Activated T-cell treated with anti-CD3 and anti-CD28 coated beads for 4 hours (primary cell): ENCODE measurements at places on chromosomes 2 and 18.

GRCh38 chr2:160534249-160534648, 40.6 kb upstream of the RBMS1 start:
- DNase-seq = no peak

DNA sequence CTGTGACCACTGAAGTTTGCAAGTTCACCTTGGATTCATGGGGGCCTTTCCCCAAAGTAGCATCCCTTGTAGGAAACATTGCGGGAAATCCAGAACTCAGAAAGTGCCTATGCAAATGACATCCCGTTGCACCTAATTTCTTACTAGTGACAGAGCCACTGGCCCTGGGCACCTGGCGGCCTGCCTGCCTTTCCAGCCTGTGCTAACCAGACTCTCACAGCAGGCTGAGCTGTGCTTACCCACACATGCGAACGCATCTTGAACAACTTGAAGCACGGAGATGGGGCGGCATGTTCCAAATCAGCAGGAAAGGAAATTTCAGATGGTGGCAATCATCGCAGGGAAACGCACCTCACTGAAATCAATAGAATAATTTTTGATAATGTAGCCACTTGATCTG, 405.8 kb downstream of the TMEM182 start:
- no peak for DNase-seq

GRCh38 chr2:150526827-150527226, 39.4 kb upstream of the RND3 start:
- no peak for DNase-seq

DNA sequence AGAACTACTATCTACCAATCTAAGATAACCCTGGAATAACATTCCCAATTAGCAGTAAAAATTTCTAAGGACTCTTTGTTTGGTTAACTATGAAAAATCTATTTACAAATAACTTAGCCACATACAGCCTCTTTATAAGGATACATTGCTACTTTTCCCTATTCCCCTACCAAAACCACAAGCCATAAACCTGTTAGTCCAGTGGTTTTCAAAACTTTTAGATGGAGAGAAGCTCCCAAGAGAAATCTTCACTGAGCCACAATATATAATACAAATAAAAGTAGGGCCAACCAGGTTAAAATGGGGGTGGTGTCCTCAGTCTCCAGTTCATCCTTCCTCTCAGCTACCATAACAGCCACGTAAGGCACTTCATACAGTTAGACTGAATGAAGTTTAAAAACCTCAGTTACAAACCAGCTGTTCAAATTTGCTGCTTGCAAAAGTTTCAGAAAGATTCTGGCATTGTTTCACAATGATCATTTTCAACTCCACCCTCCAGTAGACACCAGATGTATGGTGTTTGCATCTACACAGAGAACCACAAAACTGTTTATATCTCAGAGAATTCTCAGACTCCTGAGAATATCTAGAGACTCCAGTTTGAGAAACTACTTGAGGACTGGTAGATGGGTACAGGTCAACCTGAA, 26.0 kb downstream of the SOS1 start:
- no peak for DNase-seq

GRCh38 chr2:241218131-241219029, 29.9 kb downstream of the ANO7 start:
- no peak for DNase-seq

DNA sequence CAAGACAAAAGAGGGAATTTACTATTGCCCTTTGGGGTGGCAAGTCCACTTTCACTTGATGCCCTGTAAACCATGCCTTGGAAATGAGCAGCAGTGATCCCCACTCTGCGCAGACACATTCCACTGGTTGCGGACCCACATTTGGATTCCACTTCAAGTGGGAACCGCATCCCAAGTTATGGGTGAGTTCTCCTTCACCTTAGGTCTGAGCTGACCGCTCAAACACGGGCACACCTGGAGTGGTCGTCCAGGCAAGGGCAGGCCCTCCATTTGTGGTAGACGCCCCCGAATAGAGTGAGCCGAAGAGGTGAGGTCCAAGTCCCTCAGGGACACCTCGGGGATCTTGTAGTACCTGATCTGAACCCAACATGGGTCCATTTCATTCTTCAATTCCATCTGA, 9.8 kb upstream of the AGXT start:
- DNase-seq = no peak

DNA sequence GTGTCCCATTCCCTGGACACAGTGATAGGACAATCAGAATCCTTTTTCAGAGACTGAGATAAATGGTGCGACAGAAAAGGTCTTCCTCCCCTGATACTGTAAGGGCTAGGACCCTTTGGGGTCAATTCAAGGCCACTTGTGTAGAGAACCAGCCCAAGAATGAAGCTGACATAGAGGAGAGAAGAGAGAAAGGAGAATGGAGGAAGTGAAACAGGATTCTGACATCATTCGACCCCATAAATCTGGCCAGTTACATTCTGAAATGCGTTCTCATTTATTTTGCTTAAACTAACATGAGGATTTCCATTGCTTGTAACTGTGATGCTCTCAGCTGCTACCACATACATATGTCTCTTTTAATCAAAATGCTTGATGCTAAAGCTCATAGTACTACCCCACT, 148.1 kb downstream of the TMEM163 start:
- DNase-seq = no peak

- no peak for DNase-seq
Measured at GRCh38 chr2:217836901-217837491, 165.8 kb downstream of the TNS1 start.
